Stimulated activated CD8-positive, alpha-beta memory T cell treated with anti-CD3 and anti-CD28 coated beads, Interleukin-2, amount 100 ng/mL, for 1 hour (primary cell): ENCODE measurements at places on chromosomes 5 and 9.

- DNase-seq = no peak
These were observed 61.8 kb downstream of the ABCA1 start for GRCh38 chr9:104866191-104866590.

- DNase-seq = no peak
These were observed 171.6 kb downstream of the PAX5 start for GRCh38 chr9:36862206-36863145.

DNA sequence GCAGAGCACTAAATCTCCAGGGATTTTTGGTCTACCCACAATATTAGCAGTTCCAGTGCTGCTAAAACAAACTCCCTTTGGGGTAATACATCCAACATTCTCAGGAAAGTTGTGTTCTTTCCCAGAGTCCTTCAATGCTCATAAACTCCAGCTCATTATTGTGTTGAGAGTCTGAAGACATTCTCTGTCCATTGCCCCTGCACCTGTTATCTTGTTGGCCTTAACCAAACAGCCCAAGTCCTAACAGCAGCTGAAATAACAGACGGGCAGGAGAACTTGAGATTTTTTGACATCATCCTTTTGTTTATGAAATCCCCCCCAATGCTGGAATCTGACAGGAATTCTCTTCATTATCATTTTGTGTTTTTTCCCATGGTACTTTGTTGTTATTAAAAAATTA, 110.8 kb downstream of the PAPPA start:
- DNase-seq = no peak

GRCh38 chr9:136061405-136061804, 33.7 kb downstream of the NACC2 start:
- DNase-seq = no peak

DNA sequence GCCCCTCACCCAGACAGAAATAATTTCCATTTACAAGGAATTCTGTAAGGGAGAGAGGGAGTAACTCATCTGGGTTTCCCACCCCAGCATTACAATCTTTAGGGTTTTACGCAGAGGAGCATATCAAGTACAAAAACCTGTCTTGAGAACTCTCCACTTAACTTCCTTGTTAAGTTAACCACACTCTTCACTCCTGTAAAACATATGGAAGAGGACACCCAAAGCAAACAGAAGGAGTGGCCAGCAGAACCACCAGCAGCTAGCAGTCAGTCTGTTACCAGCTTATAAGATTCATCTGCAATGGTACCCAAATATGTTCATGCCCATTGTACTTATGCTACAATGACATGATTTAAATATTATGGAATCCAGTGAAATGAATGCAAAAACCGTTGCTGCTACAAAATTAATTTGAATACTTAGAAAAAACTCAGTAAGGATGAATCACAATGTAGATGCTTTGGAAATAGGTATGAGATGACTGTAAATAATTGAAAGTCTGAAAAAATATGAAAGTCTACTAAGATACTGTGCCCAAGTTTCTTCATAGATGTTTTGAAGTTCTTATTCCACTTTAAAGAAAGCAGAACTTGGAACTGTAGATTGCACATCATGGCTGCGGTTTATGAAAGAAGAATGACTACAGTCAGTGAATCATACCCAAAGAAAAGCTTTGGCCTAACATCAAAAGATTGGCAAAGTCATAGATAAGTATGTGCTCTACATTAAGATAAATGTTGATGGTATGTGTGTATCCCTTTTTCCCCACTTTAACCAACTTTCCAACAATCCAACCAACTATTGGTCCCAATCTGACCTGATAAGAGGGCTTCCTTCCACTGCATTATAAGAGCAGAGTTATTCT, 233.6 kb downstream of the ACTL7B start:
- no peak for DNase-seq
